ENCODE measurements at places on chromosomes 6 and 20.

DNA sequence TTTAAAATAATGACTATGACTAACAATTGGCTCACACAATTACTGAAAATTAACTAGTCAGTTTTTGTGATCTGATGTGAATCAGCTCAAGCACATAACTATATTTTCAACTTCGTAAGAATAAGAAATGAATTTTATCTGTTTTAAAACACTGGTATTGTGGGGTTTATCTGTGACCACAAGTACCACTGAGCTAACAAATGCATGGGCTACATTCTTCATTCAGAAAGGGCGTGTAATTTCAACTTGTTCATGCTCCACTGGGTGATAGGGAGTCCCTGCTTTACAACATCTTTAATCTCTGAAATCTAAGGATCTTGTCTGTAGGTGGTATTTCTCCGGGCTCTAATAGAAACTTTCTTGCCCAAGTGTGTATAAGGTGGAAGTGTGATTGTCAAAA, 1311.5 kb upstream of the GJE1 start:
- no peak for DNase-seq

- no peak for DNase-seq
These were observed 37.4 kb downstream of the HIVEP2 start for GRCh38 chr6:142907544-142907943.

- no peak for DNase-seq
These were observed 382.0 kb downstream of the TAF4 start for GRCh38 chr20:61683721-61684120.

- no peak for DNase-seq
These were observed 20.5 kb downstream of the LYRM2 start for GRCh38 chr6:89618026-89618425.

DNA sequence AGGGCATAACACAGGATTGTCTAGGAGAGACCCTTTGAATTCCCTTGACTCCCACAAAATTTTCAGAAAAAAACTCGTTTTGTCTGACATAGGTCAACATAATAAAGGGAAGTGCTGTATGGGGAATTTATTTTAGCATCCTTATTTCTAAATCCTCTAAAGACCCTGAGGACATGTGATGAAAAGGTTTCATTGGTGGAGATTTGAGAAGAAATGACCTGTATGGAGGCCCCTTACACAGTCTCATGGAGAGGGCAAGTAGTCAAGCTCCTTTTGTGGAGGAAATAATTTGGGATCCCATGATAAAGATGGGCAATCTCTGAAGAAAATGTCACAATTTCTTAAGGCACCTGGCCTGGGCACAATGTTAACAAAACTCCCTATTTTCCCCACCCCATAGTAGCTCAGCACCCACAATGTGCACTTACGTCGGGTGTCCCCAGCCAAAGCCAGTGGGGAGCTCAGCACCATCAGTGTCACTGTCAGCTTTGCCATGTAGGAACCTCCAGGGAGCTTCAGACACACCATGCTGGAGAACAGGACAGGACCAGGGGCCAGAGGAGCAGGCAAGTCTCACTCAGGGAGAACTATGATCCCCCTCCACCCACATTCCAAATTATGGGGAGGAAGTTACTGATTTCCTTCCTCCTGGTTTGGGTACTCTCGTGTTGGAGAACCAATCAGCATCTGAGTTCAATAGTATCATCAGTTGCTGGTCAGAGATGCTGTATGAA, at the start of gene HLA-DRB5:
Gene HLA-DRB5 (minus strand): TSS at position 591 of the 734 bp plus-strand sequence. CDS start 63 bp downstream, at position 528.
- DNase-seq: peak; percentile 63

DNA sequence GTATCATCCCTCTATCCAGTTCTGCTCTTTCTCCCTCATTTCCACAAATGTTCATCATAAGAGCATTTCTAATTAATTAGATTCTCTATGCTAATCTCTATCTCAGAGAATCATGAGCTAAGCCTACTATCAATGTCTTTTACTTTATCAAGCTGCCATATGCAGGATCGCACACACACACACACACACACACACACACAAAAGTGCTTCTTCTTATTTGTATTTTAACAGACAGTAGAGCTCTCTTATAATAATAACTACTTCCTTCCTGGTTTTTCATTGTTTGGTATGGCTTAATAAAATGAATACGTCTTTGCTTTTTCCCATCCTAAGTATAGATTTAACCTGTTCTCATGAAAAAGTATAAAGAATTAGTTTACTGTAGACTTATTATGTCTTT, 170.2 kb downstream of the HAO1 start:
- no peak for DNase-seq

DNA sequence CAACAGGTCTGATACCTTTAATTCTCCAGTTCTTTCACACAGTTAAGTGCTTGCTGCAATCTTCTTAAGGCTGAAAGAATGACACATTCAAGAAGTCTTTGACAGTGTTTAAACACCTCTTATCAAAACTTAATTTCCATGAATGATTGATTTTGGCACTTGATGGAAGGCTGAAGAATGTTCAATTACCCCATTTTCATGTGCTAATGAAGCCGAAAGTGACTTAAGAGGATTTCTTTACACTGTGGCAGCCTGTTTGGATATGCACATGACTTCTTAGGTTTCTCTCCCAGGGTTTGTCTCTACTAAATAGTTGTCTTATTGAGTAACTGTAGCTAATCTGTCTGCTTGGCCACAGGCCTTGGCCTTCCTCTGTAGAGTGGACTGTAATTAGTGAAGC, 81.1 kb upstream of the PRDM1 start:
- DNase-seq: no peak

- DNase-seq: no peak
These were observed 102.1 kb downstream of the CEBPB start for GRCh38 chr20:50292591-50293283.

GRCh38 chr20:36479938-36480337, 61.4 kb upstream of the MYL9 start:
- no peak for DNase-seq

All from stimulated activated naive B cell treated with anti-CD40 and anti-IgM and Interleukin-4, amounts not matched to agents 10 μg/mL and 1 μg/mL and 100 μg/mL, for 72 hours (primary cell).